Stimulated activated CD8-positive, alpha-beta memory T cell treated with anti-CD3 and anti-CD28 coated beads, Interleukin-7, amount 100 ng/mL, for 1 hour (primary cell): ENCODE measurements at places on chromosomes 16 and 17.
A peak's percentile ranks its signal among the peaks of the same experiment; 100 is the strongest.

DNA sequence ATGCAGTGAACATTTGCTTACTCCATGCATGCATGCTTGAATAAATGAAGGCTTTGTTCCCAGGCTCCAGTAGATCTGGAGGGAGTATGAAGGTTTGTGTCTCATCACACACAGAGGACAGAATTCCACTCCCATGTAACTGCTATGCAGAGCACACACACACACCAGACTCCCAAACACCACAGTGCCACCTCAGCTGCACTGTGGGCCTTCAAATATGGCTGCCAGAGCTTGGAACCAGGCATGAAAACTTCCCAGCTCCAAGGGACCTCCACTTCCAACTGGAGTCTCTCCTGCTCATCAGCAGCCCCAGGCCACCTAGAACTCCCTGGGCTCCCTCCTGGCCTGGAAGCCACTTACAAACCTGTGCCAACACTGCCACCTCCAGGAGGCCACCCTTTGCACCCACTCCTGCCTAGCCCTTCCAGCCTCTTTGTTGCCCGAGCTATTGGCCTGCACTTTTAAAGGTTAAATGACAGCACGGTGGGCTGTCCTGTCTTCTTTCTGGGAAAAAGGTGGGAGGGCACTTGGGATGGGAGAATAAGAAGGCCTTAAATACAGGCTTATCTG, 151.2 kb downstream of the ZNF423 start:
- no peak for DNase-seq

DNA sequence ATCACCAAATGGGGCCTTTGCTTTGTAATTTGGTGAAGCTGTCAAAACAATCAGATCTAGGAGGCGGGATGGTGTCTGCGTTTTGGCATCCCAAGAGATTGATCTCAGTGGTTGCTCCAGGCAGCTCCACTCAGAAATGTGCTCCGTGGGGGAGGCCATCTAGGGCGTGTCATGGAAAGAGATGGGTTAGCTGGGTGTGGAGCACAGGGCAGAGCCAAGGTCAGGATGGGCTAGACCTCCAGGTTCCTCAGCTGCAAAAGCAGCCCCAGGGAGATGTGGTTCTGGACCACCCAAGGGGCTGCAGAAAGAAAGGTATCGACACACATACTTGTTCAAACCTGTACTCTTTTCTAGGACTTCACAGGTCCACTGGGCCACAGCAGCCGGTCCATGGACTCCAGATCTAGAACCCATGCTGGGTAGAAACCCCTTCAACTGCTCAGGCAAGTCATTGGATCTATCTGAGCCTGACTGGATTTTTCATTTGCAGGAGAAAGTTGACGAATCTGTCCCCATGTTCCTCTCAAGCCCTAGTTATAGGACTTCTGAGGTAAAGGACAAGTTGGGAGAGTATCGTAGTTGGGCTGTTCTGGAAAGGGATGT, 270.2 kb upstream of the RPL38 start:
- no peak for DNase-seq

DNA sequence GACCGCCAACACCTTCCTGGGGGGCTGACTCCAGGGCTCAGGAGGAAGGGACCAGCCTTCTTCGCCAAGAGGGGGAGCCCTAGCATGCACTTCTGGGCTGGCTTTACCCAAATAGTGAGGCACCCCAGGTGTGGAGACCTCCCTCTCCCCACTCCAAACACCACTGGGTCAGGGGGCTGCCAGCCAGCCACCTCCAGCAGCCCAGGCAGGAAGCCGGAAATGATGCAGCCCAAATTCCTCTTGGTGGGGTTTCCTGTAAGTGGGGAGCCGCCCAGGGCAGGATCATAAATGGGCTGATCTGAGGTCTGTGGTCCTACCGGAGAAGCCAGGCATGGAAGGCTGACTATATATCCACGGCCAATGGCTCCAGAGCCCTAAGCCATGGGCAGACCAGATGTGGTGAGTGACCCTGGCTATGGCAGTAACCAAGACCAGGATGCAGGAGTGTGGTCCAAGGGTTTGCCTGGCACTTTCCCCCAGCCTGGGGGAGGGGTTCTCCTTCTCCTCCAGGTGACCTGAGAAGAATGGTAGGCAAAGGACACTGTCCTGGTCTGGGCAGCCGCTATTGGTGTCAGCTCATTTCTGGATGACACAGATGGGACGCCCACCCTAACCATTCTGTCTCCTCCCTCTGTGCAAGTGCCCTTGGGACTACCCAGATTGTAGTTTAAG, 4.2 kb downstream of the GIT1 start:
- no peak for DNase-seq

- no peak for DNase-seq
These were observed 328.4 kb upstream of the RBFOX1 start for GRCh38 chr16:7004266-7004665.

DNA sequence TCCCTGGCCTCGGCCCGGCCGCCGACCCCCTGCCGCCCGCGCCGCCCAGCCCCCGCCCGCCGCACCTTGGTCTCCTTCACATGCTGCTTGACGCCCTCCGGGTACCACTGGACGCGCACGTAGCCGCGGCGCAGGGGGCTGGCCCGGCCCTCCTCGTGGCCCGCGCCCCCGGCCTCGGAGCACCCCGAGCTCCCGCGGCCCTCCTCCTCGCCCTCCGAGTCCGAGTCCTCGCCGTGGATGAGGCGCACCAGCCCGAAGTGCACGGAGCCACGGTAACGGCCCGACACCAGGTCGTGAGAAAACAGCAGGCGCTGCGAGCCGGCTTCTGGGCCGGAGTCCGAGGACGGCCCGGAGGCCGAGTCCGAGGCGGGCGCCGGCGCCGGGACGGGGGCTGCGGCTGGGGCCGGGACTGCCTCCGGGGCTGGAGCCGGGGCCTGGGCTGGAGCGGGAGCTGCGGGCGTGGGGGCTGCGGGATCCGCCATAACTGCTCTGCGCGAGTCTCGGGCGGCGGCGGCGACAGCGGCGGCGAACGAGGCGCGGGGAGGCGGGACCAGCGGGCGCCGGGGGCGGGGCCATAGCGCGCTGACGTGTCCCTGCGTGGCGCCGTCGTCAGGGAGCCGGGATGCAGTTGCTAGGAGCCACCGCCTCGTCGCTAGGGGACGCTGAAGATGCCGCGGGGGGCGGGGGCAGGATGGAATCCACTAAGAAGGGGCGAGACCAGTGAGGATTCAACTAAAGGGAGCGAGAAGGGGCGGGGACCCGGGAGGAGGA, at the start of gene UBE2O:
Gene UBE2O (minus strand): TSS at position 493 of the 771 bp plus-strand sequence. CDS start 11 bp downstream, at position 482.
- DNase-seq = peak; percentile 83

DNA sequence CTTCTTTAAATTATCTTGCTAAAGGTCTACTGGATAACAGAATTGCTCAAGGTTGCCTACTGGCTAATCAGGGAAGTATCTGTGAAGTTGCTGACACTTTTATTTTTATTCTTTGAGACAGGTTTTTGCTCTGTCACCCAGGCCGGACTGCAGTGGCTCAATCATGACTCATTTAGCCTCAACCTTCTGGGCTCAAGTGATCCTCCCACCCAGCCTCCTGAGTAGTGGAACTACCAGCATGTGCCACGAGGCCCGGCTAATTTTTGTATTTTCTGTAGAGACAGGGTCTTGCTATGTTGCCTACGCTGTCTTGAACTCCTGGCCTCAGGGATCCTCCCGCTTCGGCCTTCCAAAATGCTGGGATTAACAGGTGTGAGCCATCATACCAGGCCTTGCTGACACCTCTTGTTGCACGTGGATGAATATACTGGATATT, 43.1 kb downstream of the GLG1 start:
- DNase-seq = no peak

- no peak for DNase-seq
These were observed 445.7 kb upstream of the MAF start for GRCh38 chr16:80046261-80046660.

GRCh38 chr16:1261131-1261892, 5.4 kb downstream of the TPSD1 start:
- no peak for DNase-seq

- DNase-seq = no peak
These were observed 1.8 kb upstream of the PIK3R6 start for GRCh38 chr17:8869114-8869815.

DNA sequence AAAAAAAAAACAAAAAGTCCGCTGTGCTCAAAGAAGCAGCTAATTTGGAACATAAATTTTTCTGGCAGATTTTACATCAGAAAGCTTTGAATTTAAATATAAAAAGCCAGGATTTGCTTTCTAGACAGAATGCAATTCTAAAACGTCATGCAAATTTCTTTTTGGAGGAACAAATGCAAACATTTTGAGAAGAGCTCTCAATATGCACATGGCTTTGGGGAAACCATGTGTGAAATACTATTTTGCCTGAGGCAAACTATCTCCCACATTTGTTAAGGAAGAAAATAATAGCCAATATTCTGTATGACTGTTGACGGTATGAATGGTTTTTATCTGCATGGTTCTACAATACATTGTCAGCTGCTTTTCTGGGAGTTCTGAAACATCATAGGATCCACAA, 320.0 kb upstream of the PSMD7 start:
- no peak for DNase-seq

GRCh38 chr17:30597776-30598288, 120.6 kb downstream of the GOSR1 start:
- no peak for DNase-seq

DNA sequence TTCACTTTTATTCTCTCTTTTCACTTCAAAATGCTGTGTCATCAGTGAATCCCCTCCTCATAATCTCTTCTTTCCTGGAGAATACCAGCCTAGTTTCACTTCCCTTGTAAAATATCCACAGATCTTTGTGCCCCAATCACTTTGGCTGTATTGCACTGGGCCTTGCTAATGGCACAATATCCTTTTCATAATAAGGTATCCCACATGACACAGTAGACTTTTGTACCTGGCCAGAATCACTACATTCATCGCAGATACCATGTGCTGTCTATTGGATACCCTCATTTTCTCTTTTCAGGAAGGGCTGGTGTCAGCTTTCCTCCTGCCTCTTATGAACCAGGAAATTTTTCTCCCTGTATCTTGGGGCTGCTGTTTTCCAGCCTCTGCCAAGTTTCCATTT, 25.7 kb upstream of the TOX3 start:
- no peak for DNase-seq

DNA sequence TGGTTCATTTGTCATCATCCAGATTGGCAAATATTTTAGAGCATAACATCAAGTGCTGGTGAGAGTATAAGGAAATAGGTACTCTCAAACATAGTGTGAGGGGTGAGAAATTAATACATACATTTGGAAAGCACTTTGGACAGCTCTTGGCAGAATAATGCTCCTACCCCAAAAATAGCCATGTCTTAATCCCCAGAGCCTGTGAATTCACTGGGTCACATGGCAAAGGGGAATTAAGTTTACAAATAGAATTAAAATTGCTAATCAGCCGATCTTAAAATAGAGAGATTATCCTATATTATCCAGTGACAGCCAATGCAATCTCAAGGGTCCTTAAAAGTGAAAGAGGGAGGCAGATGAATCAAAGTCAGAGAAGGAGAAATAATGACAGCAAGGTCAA, 38.8 kb upstream of the ANKFN1 start:
- no peak for DNase-seq

DNA sequence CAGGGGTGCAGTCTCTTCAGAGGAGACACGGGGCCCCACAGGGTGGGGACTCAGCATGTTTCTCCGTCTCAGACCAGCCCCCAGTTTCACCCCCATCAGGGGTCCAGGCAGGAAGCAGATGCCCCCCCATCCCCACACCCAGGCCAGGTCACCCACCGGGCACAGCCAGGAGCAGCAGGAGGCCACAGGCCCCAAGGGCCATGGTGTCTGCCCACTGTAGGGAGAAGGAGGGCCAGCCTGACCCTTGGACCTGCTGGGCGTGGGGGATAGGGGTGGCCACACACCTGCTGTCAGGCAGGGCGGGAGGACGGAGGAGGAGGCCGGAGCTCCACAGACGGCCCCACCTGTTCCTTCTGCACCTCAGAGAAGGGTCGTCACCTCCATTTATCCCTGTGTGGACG, at the start of gene TPSG1:
Gene TPSG1 (minus strand): TSS at position 218 of the 401 bp plus-strand sequence. CDS start 16 bp downstream, at position 202.
- no peak for DNase-seq

- no peak for DNase-seq
These were observed 69.8 kb downstream of the METRNL start for GRCh38 chr17:83149029-83149725.
